ENCODE measurements at places on chromosomes 11 and 22. TPM values are rescaled to one million over a fixed set of nuclear protein-coding genes. Genes with fewer than 3 reads are reported as not detected.

DNA sequence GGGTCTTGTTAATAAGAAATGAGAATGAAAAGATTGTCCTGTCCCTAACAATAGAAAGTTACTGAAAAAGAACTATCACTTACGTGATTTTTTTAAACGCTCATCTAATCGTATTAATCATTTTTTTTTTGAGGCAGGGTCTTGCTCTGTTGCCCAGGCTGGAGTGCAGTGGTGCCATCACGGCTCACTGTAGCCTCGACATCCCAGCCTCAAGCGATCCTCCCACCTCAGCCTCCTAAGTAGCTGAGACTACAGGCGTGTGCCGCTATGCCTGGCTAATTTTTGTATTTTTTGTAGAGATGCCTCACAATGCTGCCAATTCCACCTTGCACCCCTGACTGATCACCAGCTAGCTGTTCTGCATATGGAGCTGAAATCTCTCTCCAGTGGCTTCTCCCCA, 15.7 kb downstream of the PDGFB start:
- no peak for DNase-seq

DNA sequence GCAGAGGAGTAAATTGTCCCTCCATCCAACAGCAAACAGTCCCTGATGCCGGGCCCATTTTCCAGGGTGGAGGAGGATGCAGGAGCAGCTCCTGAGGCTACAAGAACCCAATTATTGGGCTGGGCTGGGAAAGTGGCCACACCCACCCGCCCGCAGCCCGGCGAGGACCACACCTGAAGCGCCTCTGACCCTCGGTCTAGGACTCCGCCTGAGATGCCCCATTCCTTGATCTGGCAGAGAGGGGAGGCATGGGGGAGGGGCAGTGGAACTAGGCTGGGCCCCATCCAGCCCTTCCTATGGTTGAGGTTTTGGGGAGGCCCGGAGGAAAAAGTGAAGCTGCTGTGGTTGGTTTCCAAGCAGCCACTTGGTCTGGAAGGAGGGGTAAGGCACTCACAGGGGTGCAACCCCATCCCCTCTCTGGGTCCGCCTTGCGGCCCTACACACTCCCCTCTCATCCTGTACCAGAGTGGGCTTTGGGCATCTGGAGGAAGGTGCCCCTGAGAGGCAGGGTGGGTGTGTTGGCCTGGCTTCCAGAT, 2.4 kb upstream of the LGALS1 start:
- DNase-seq = no peak

DNA sequence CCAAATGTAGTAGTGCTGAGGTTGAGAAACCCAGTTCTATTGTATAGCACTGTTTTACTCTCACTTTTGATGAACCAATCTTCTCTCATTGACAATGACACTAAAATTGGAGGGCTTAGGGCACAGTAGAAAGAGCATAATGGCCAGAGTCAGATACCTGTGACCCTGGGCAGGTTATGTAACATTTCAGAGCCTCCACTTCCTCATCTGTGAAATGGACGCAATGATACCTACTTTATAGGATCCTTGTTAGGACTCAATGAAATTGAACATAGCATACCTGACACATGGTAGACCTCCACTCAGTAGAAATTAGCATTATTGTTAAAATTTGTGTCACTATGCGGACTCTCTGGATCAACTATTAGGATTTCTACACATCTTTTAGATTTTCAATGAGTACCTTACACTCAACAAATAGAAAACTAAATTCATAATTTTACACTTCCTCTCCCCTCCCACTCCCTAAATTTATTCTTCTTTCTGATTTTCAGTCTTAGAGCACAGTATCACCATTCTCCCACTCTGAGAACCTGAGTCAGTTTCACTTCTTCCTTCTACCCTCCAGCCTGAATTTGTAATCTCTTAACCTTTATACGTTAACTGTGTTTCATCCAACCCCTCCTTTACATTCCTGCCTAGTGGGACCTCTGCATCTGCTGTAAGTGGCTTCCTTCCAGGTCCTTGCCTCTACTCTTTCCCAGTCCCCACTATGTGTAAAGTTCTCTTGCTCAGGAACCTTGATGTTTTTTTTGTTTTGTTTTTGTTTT, 78.3 kb downstream of the MICAL2 start:
- DNase-seq = no peak

Gene RIMBP3C
- not detected for polyA plus RNA-seq

- no peak for DNase-seq
Measured at GRCh38 chr22:22343581-22344296, 99.2 kb downstream of the VPREB1 start.

GRCh38 chr11:116615211-116615865, 157.4 kb downstream of the BUD13 start:
- no peak for DNase-seq

DNA sequence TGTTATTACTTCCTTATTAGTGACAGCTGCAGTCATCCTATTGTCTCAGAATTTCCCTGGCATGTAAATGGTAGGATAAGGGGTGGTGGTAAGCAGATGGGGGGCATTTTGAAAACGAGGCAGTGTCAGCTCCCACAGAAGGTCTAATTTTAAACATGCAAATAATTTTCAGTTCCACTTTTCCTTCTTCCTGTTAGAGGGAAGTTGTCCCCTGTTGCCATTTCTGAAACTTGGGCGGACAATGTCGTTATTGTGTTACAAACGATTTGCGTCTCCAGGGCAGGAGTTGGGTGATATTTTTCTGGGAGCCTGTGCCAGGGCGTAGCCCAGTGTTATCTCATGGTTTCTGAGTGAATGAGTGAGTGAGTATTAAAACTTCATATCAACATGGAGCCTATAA, 7.4 kb downstream of the PTPRJ start:
- no peak for DNase-seq

Gene LARGE2
- not detected for polyA plus RNA-seq

- DNase-seq = no peak
Measured at GRCh38 chr22:48104766-48105165, 1342.3 kb downstream of the TBC1D22A start.

Gene CARD18
- polyA plus RNA-seq = not detected

Gene SLC29A2
- polyA plus RNA-seq = 3.9 TPM

DNA sequence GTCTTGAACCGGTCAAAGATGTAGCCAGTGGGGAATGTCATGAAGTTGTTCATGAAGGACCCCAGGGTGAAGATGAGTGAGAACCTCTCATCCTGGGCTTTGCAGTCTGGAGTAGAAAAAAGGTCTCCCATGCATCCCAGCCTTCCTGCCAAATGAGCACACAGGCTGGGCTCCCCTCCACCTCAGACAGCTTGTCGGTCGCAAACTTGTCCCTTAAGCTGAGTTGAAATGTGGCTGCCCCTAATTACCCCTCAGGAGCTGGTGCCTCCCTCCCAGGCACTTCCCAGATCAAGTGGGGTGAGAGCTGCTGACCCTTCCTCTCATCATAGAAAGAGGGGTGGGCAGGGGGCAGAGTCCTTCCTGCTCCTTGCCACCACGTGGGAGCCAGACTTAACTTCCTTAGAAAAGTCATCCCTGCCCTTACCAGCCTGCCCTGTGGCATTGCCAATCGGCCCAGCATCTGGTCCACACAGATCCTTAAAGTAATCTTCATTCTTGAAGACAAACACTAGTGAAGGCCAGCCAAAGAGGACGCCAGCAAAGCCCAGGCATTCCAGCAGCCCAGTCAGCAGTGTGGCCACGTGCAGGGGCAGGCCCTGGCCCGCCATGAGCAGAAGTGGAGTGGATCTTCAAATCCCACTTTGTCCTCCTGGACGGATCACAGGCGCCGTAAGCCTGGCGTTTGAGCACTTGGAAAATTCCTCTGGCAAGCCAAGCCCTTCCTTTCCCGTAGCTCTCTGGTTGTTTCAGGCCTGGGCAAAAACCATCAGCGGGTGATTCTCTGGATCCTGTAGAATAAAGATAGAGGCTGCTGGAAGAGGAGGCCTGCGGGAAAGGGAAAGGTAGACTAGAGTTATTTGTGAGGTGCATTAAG, 1.1 kb downstream of the SLC43A3 start:
- DNase-seq = peak; percentile 79

DNA sequence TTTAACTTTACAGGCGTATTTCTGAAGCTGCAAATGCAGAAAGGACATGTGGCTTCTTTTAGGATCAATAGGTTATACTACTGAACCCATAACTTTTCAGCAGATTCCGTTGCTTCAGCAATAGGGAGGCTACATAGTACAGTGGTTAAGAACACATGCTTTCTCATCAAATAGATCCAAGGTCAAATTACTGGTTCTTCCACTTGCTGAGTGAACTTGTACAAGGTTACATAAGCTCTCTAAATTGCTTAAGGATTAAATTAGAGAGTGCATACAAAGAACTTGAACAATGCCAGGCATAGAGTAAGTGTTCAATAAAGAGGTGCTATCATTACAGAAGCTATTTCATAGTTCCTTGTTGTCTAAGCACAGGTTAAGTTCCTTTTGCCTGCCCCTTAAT, 129.6 kb downstream of the BARX2 start:
- no peak for DNase-seq

DNA sequence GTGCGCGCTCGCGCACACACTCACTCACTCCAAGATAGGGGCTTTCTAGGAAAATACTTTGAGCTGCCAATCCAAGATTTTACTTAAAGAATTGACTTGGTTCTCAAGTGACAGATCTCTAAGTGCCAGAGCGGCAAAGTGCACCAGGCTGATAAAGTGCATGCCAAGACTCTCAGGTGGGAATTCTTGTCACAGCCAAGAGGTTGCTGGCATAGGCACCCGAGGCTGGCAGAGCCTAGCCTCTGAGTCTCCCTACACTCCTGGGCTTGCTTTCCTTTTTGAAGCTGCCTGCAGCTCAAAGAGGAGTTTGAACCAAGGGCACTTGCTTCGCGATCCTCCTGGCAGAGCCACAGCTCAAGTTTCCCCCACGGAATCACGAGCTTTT, 2.5 kb upstream of the ADM start:
- DNase-seq = peak; percentile 49

Gene CLTCL1
- 6.0 TPM for polyA plus RNA-seq

DNA sequence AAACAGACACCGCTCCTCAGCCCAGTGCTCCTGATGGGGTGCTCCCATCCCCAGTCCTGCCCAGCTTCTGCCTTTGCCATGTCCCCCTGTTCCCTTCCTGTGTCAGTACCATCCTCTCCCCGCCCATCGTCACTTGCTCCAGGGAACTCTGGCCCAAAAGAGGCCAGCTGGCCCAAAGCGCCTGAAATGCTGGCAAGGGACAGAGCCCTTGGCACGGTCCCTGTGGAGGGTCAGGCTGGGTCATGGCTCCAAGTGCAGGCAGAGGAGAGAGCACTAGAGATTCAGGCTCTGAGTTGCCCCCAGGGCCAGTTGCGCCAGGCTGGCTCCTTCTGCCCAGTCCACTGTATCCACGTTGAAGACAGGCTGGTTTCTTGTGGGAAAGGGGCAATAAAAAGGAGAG, 8.4 kb upstream of the HDHD5 start:
- peak; percentile 3 for DNase-seq

- DNase-seq = no peak
Measured at GRCh38 chr11:34652191-34652973, 31.5 kb downstream of the EHF start.

GRCh38 chr22:26778372-26778771, 121.0 kb downstream of the MIAT start:
- DNase-seq = no peak

DNA sequence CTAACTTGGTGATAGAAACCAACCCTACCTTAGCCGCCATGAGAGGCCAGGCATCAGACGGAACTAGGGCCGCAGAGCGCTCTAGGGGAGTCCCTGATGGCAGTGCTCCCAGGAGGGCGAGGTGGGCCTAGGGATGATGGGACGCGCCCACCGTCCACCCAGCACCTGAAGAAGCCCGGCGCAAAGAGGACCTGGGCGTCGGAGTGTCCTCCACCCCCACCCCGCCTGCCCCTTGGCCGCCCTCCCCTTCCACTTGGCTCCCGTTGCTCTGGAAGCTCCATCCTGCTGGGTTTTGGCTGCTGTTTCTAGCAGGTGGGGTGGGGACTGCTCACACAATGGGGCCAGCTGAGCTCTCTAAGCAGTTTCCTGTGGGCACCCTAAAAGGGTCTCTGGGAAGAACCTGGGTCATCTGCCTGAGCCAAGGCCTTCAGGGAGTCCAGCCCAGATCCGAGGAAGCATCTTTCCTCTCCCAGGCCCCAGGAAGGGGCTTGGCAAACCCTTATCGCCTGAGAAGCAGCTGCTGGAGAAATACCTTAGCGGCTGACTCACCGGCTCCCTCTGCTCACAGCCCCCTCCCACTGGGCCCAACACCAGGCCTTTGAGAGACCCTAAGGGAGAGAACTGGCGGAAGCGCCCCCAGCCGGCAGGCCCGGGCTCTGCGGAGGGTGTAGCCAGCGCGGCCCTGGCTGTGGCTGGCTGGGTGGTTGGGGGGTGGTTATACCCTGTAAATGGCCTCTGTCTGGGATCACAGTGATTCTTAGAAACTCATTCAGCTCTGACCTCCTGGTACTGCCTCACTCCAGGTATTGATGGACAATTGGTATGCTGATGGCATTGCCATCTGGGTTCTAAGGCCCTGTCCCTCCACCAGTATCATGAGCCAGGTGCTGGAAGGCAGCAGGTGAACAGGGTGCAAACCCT, 19.3 kb downstream of the CREB3L1 start:
- peak; percentile 66 for DNase-seq

Gene SHANK3
- 0.63 TPM for polyA plus RNA-seq

GRCh38 chr22:37986371-37986770, 2.0 kb upstream of the SOX10 start:
- DNase-seq = no peak

Gene TMEM123
- 42.1 TPM for polyA plus RNA-seq

- no peak for DNase-seq
Measured at GRCh38 chr22:46547179-46547882, 9.9 kb upstream of the CELSR1 start.

DNA sequence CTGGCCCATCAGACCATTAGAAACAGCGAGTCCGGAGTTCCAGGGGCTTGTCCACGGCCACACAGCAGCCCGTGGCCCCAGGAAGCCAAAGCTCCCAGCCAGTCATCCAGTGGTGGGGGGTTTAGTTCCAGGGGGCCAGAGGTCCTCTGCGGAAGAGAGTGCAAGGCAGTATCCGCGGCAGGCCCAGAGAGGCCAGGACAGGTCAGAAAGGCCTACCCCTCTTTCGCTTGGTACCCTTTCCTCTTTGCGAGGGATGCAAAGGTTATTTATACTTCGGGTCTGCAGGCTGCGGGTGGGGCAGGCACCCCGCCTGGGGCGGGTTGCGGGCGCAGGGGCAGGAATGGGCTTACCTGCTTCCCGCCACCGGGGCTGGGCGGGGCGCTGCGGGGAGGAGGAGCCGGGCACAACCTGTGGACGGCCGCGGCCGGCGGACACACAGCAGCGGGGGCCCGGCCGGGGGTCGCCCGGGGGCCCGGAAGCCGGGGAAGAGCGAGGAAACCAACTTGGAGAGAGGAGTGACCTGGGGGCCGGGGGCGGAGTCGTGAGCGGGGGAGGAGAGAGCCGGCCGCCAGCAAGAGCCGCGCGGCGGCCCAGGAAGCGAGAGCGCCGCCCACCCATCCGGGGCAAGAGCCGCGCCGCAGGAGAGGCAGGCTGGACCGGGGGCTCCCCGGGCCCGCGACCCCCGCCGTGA, at the start of gene SH3BP1:
Gene SH3BP1 (plus strand): TSS at position 600 of the 691 bp plus-strand sequence. CDS start 119 bp downstream, outside the sequence.
- no peak for DNase-seq

- DNase-seq = peak; percentile 7
Measured at GRCh38 chr11:62125881-62126280, 2.1 kb downstream of the INCENP start.

Gene INPP5J
- polyA plus RNA-seq = 7.6 TPM

Gene A4GALT
- 15.8 TPM for polyA plus RNA-seq

GRCh38 chr11:35101223-35101622, 37.7 kb upstream of the CD44 start:
- no peak for DNase-seq

GRCh38 chr22:45929649-45930048, 47.3 kb downstream of the WNT7B start:
- DNase-seq = no peak

Gene KCNJ5
- 0.31 TPM for polyA plus RNA-seq

Gene PRCP
- 26.2 TPM for polyA plus RNA-seq

GRCh38 chr11:125802387-125802786, 14.5 kb downstream of the PATE3 start:
- no peak for DNase-seq

GRCh38 chr11:65855927-65856363, 2.0 kb downstream of the CFL1 start:
- no peak for DNase-seq
